ENCODE measurements at places on chromosomes 5 and 9.

DNA sequence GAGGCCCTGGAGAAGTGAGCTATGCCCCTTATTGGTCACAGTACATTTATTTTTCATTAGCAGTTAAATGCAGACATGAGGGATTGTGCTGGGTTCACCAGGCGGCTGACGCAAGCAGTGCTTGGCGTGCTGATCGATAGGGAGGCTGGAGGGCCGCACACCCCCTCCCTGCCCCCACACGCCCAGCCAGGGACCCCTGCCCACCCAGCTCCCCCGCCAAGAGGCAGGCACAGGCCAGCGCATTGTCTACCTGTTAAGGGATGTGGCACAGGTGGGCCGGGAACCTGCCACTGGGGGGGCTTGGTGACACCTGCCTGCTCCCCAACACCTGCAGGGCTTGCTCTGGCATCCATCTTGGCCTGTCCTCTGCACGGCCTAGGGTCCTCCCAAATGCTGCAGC is 39.2 kb downstream of the HK3 start:
- DNase-seq: no peak

- no peak for DNase-seq
These were observed 119.2 kb downstream of the MSX2 start for GRCh38 chr5:174843263-174844250.

- no peak for DNase-seq
These were observed 146.0 kb upstream of the IER5L start for GRCh38 chr9:129323999-129324553.

DNA sequence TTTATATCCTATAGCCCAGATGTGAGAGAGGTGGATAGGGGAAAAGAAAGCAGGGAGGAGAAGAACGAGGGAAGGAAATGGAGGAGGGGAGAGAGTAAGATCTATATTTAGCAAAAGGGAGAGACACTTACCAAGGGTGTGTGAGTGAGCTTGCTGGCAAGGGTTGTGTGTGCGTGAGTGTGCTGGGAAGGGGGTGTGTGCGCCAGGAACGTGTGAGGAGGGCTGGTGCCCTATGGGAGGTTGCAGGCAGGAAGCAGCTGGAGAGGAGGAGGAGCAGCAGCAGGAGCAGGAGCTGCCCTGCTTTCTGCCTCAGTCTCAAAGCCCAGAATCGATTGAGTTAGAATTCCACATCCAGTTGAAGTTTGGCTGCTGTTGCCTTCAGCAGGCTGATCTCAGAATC is 148.3 kb upstream of the RUSC2 start:
- no peak for DNase-seq

DNA sequence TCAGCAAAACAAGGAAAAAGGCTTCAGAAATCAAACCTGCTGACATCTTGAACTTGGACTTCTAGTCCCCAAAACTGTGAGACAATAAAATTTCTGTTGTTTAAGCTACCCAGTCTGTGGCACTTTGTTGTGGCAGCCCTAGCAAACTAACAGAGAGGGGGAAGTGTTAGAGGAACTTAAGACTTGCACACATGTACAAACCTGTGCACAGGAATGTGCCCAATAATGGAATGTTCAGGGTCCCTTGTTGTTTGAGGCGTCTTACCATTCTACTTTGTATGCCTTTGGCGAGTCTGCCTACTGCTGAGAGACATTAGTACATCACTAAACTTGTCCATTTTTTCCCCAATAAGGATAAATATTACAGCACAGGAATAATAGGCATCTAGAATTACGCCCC is 160.3 kb downstream of the WDR70 start:
- DNase-seq: no peak

DNA sequence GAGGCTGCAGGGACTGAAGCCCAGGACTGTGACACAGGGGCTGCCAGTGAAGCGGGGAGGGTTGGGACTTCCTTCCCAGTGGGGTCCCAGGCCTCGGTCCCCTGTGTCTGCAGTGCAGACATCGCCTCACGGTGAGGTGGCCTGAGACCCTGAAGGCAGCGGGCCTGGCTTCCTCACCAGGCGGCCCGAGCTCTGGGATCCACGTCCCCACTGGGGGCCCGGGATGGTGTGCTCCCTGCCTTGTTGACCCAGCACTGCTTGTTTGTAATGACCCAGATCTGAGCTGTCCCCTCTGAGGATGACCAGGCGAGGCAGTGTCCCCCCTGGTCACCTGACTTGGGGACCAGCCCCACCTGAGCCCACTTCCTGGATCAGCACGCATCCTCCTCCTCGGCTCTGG is 53.1 kb downstream of the COL5A1 start:
- no peak for DNase-seq
